ENCODE measurements at places on chromosomes 13 and 19.

DNA sequence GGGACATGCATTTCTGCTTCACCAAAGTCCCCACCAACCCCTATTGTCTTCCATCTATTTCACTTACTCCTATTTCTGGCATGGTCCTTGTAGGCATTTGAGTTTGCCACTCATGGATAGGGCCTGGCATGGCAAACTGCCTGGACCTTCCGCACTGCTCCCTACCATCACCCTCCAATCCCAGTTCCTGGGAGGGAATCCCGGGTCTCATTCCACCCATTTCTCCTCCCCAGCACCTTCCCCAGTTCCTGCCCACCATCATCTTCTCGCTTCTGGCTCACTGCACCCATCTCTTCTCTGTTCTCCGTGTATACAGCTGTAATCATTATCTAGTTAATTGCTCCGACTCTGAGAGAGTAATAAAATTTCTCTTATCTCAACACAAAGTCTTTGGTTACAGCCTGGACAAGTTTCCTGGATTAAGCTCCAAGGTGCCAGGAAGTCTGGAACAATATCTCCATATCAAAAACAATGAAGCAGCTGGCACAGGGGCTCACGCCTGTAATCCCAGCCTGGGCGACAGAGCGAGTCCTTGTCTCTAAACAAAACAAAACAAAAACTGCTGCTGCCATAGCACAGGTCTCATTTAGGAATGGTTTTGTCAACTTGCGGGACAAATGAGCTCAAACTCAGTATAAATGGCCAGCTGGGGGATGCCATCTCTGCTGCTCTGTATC is 17.0 kb upstream of the COX7A1 start:
- DNase-seq = no peak

GRCh38 chr19:40778706-40779284 is 748 bp downstream of the RAB4B start:
- no peak for DNase-seq

- DNase-seq = no peak
These were observed 12.4 kb downstream of the CILP2 start for GRCh38 chr19:19550485-19550929.

DNA sequence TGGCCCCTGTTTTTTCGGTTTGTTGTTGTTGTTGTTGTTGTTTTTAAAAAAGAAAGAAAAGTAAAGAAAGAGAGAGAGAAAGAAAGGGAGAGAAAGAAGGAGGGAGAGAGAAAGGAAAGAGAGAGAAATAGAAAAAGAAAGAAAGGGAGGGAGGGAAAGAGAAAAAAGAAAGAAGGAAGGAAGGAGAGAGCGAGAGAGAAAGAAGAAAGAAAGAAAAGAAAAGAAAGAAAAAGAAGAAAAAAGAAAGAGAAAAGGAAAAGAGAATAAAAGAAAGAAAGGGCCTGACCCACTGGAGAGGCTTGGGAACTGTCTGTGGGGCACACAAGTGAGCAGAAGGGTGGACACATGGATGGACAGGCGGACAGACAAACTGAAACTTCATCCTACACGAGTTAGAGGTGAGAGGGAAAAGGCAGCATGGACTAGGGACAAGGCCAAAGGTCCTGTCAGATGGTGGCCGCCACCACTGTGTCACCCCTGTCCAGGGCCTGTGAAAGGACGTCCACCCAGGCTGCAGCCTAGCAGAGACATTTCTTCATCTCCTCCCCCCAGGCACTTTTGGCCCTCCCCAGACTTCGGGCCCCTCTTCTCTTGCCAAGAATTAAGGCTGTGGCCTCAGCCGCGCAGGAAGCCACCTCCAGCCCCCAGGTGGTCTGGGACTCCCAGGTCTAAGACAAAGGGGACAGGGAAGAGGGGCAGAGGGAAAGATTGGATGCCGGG is 9.1 kb upstream of the BCAM start:
- no peak for DNase-seq

GRCh38 chr19:55091126-55091910 is 15.6 kb downstream of the EPS8L1 start:
- peak; percentile 44 for DNase-seq

GRCh38 chr19:13299838-13300237 is 149.6 kb downstream of the IER2 start:
- DNase-seq = no peak

DNA sequence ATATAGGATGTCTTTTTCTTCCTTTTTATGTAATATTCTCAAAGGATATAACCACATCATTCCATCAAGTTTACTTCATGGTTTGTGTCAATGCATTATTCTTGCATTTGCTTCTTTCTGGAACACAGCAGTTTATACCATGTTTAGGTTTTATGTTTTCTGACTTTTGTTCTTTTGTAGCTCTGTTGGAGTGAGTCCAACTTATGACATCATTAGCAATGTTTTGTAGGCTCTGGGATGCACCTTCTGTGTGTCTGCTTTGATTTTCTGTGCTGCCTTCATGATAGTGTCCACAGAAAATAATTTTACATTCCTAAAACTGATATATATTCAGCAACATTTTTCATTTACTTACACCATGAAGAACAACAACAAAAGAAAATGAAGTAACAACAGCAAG is 68.9 kb downstream of the SHISA2 start:
- DNase-seq = no peak

- DNase-seq = peak; percentile 89
These were observed 5.0 kb downstream of the CLEC11A start for GRCh38 chr19:50728084-50728737.

DNA sequence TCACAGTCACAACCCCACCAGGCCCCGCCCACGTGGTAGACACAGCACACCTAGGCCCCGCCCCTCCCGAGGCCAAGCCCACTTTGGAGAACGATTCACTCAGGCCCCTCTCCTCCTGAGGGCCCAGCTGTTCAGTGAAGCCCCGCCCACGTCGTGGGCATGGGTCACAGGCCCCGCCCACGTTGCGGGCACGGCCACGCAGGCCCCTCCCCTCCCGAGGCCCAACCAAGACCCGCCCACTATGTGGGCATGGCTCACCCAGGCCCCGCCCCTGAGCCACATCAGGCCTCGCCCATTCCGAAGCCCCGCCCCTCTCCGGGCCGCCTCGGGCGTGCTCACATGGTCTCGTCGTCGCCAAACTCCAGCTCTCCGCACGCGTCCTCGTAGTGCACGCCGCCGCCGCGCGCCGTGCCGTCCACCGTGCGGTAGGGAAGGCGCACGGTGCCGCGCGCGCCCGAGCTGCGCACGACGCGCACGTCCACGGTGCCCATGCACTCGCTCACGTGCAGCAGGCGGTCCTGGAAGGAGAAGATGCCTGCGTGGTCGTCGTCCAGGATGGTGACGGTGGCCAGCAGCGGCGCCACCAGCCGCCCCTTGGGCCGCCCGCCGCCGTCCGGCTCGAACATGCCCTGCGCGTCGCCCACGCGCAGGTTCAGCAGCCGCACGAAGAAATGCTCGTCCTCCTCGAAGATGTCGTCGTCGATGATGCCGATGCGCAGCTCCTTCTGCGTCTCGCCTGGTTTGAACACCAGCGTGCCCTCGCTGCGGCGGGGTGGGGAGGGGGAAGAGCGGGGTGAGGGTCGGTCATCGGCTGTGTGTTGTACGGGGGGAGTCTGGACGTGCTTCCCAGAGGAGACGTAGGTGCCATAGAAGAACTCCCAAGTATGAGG is 24.0 kb downstream of the SLC8A2 start:
- DNase-seq = peak; percentile 97

DNA sequence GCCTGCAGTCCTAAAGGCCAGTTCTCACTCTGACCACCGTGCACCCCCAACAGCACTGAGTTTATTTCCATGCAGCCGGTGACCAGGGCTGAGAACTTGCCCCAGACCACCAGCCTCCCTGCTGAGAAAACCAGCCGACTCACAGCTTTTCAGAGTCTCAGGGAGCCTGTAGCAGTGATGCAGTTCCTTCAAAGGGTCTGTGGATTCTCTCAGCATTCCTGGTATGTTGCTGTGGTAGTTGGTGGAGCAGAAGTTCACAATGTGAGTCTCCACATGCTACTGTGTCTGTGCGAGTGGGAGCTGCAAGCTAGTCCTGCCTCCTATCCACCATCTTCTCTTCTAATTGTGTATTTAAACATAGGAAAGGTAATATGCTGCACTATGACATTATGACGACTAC is 254.9 kb upstream of the KLF12 start:
- DNase-seq = no peak

GRCh38 chr19:18804643-18805042 is 13.5 kb upstream of the COMP start:
- no peak for DNase-seq

DNA sequence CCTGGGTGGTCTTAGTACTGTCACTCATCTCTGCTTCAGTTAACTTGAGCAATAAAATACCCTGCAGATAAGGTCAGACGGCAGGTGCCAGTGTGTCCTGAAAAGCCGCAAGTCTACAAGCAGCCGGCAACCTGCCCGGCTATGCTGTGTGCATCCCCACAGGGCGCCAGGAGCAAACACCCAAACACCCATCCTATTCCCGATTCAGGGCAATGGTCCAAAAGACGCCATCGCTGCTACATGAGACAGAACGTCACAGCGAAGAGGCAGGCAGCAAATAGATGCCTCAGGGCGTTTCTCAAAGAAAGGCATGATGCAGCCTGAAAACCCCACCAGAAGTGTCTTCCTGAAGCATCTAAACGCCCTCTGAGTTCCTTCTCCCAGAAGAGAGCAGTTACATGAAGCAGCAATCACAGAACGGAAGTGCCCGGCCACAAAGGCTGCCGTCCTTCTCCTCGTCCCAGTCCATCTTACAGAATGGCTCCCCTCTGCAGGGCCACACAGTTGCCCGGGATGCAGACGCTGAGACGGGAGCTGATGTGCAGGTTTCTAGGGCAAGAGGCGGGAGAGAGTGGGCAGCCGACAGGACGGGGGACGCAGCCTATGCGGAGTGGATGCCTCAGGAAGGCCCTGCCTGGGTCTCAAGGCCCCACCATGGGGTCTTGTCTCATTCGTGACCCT is 35.1 kb downstream of the RASA3 start:
- DNase-seq = peak; percentile 41

GRCh38 chr13:48818495-48819356 is 157.0 kb upstream of the FNDC3A start:
- no peak for DNase-seq

DNA sequence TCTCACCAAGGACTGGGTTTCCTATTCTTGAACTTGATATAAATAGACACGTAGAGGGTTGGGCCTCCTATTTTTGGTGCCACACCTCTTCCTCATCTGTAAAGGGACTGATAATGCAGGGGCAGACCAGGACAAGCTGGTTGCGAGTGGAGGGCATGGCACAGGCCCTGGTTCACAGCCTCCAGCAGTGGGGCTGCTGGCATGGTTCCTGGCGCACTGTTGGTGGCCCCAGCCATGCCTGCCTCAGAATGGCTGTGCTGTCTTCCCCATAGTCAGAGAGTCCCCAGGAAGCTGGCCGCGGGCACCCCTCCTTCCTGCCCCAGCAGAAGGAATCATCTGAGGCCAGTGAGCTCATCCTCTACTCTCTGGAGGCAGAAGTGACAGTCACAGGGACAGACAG is 10.5 kb upstream of the OVOL3 start:
- DNase-seq = no peak

DNA sequence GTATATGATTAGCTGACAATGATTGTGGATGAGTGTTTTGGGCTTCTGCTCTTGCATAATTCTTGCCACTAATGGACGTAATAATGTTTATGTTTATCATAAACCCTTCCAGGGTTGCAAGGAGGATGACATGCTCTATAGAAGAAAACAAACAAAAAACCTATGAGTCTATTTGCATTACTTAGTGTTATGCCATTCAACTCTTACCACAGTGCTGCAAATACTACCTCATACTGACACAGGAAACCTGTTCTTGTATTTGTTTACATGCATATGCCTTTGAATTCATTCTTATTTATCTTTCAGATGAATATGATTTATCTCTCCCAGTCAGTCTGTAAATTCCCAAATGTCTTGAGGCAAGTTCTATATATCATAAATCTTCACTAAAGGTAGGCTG is 39.6 kb upstream of the FREM2 start:
- DNase-seq = no peak

- DNase-seq = no peak
These were observed 30.0 kb upstream of the TPT1 start for GRCh38 chr13:45370922-45371406.

DNA sequence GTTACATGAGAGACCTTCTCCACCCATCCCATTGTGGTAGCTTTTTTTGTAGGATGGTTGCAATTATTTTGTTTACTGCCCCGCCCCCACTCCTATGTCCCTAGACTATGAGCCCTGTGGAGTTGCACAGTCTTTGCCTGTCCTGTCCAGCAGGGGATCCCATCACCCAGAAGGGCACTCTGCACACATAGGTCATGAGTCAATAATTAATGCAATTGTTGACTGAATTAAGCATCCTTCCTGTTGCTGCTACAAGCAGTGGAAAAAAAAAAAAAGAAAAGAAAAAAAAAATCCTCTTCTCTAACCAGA is 14.2 kb downstream of the C19orf81 start:
- DNase-seq = no peak

DNA sequence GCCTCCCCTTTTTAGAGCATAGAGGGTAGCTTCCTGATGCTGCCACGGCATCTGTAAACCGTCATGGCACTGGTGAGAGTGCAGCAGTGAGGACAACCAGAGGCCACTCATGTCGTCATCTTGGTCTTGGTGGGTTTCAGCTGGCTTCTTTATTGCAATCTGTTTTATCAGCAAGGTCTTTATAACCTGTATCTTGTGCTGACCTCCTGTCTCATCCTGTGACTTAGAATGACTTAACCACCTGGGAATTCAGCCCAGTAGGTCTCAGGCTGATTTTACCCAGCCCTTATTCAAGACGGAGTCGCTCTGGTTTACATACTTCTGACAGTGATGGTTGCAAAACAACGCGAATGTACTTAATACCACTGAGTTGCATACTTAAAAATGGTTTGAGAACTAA is 14.4 kb upstream of the FBN3 start:
- DNase-seq = no peak

GRCh38 chr19:35352448-35353304 is 5.0 kb downstream of the FFAR1 start:
- DNase-seq = no peak

DNA sequence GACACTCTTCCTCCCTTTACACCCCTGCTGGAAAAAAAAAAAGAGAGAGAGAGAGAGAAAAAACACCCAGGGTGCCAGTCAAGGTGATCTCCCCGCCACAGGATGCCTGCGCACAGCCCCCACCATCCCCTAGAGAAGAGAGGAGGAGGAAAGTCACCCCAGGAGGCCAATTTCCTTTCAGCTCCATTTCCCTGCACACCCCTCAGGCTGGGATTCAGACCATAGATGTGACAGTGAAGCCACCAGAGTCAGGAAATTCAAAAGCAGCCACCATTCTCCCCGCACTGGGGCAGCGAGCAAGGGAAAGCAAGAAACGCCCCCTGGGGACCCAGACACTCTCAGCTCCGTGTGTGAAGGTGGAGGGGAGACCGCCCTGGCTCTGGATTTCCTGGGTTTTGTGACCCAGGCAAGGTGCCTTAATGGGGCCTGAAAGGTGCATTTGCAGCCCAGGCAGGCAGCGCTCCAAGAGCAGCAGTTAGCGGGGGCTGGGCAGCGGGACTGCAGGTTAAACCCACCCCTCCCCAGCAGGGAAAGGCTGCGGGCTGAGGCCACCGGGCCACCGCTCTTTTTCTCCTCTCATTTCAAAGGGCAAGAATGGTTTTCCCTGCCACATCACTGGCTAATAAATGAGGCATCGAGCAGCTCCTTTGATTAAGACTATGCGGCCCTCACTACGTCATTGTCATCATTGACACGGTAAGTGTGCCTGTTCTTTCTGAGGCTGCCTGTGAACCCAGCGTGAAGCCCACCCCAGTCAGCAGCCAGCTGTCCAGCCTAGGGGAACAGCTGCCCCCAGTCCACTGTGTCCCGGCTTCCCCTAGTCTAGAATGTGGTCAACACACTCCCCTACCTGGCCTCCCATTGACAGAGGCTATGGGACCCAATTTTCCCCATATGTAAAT is 83.8 kb upstream of the TM9SF2 start:
- DNase-seq = no peak

GRCh38 chr19:10006335-10006708 is 4.0 kb downstream of the COL5A3 start:
- DNase-seq = no peak

GRCh38 chr13:75946536-75947284 is 310.6 kb downstream of the LMO7 start:
- DNase-seq = no peak

Measured in RWPE2 (cell line).